ENCODE measurements at places on chromosomes 4 and X.
A peak's percentile ranks its signal among the peaks of the same experiment; 100 is the strongest.

GRCh38 chr4:95957054-95957453 lies 117.2 kb downstream of the PDHA2 start:
- DNase-seq, result no peak

DNA sequence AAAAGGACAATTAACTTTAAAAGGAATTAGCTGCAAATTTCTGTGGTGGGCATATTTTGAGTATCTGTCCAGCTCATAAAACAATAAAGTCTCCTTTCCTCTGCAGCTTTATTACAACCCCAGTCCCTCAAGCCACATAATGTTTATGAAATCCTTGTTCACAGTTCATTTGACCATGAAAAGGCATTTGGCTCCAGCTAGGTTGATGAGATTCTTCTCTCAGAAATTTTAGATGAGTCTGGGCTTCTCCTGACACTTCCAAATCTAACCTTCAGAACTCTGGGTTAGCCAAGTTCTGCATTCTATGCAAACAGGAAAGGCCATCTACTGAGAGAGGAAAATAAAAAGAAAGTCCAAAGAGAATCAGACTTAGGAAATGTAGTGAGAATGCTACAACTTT lies 156.8 kb downstream of the GRXCR1 start:
- no peak for DNase-seq

- no peak for DNase-seq
Observed at GRCh38 chr4:59983852-59984251, 1216.3 kb upstream of the ADGRL3 start.

GRCh38 chr4:114310296-114310925 lies 288.2 kb upstream of the UGT8 start:
- DNase-seq, result no peak

DNA sequence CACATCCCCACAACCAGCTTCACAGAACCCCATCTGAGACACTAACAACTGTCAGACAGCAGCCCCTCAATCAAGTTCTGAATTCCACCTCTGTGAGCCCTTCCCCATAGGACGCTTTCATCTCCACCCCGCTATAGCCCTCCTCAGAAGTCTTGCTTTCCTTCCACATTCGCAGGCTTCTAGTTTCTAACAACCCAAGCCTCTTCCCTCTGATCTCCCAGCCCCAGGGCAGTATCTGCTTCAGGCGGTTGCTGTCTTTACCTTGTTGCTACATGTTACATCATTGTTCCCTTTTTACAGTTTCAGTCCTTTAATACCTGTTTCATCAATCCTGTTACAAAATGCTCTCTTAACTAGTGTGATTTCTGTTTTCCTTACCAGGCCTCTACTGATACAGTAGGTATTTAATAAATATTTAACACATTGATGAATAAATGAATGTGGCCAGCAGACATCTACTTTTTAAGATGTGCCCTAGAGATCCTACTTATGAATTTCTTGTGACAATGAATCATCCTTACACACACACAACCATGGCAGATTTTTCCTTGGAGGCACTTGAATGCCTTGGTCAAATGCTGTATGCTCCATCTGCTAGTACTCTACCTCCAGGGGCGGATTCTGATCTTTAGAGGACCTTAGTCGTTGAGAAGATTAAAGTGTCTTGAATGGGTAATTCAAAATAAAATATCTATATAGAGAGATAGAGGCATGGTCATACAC lies 164.7 kb upstream of the SLIT2 start:
- no peak for DNase-seq

GRCh38 chrX:139720136-139720535 lies 12.2 kb upstream of the MCF2 start:
- DNase-seq, result no peak

DNA sequence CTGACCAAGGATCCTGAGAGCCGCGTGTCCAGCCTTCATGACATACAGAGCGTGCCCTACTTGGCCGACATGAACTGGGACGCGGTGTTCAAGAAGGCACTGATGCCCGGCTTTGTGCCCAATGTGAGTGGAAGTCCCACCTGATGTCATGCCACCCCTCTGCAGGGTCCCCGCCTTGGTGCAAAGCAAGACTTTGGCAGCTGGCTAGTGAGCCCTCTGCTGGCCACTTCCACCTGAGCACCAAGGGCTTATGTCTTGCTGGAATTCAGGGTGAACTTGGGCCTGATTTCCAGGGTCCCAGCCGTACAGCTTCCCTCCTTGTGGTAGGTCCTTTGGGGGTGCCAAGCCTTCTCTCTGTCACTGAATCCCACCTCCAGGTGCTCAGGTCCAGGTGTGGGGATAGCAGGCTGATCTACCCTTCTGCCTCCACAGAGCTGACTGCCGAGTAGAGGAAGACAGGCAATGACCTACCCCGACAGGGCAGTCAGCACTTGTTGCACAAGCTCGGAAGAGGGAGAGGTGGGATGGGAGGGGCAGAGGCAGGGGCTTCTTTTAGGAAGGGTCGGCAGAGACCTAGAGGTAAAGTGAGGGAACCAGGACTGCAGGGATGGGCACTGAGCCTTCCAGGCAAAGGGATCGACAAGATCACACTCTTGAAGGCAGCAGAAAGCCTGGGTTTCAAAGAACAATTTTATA lies 248.1 kb downstream of the EVC2 start:
- peak; percentile 18 for DNase-seq

GRCh38 chr4:7691982-7692381 lies 247.7 kb downstream of the AFAP1 start:
- no peak for DNase-seq

DNA sequence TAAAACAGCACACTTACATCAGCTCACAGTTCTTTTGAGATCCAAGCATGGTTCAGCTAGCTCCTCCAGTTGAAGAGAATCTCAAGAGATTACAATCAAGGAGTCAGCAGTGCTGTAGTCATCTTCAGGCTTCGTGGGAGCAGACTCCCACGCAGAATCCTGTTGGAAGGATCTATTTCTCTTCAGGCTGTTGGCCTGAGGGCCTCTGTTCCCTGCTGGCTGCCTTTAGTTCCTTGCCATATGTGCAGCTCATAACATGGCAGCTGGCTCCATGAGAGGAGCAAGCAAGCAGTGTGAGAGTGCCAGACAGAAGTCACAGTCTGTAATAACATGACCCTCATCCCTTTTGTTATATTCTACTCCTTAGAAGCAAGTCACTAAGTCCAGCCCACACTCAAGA lies 168.6 kb downstream of the COX18 start:
- DNase-seq, result no peak

DNA sequence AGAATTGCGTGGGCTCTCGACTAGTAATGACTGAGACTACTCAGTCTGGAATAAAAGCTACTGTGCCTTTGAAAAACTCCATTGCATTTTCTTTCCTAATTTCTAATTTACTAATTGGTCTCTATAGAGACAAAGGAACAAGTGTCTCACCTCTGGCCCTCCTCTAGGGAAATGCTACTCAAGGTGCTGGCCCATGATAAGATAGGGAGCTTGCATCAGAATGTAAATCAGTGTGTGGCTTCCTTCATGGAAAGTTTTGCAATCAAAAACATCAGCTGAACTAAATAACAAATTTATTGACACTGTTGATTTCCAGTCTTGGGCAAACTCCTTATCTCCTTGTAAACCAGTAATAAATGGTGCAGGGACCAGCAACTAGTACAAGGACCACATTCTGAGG lies 81.8 kb downstream of the SRPX start:
- DNase-seq, result no peak

- no peak for DNase-seq
Observed at GRCh38 chr4:109275066-109275745, 27.3 kb downstream of the COL25A1 start.

DNA sequence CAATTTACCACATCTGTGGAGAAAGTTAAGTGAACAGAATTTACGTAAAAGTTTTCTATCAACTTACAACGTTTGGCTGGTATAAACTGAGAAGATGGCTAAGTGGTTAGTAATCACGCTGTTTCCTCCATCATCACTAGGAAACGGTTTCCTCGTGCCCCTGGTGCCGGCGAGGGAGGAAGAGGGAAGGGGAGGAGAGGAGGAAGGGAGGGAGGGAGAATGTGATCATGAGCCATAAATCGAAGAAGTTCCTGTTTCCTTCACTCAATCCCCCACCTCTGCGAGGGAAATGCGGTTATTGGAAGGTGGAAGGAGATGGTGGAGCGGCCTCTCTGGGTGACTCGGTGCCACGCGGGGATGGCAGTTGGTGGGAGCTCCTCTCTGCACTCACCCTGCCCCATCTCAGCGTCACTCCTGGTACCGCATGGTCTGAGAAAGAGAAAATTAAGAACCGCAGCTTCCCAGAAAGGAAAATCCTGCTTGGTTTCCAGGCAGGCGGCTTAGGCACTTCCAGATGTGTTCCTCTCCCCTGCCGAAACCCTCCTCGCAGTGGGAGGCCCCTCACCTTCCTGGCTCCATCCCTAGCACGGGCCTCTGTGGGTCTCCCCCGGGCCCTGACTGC lies 216.8 kb downstream of the AFAP1 start:
- no peak for DNase-seq

DNA sequence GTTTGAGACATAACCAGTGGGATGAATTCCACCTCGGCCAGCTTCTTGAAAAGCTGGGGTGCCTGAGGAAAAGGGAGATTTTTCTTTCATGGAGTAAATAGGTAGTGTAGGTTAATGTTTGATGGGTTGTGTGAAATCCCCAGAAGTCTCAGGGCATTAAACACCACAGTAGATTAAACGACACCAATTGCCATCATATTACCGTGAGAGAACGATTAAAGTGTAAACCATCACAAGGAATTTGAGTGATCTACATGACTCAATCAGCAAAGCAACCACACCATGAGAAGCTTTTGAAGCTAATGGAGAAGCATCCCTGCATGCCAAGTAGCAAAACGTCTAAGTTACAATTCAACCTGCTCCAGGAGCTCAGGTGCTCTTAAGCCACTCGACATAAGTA lies 322.5 kb upstream of the GATB start:
- DNase-seq, result no peak

DNA sequence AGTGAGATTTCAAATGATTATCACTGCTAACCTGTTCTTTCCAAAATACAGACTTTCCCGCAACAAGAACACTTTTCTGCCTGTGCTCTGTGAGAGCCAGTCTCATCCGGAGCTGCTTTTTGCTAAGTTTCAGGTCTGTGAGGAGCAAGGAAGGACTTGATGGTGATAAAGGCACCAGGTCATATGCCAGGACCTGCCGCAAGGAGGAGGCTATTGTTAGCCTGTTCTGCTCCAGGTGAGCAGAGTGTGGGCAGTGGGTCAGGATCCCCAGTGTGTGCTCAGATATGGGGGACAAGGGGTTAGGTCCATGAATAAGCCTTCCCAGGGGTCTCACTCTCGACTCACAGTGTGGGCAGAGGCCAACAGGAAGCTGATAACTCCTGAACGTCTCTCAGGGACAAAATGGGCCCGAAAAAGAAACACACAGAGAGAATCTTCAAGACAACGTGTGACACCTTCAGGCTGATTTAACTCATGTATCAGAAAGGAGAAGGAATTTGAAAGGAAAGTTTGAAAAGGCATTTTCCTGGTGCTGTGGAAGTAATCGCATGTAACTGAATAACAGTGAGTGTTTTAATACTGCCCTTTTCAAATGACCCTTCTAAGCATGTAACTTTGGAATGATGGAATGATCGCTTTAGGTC lies 57.7 kb upstream of the PDLIM3 start:
- DNase-seq, result no peak

- no peak for DNase-seq
Observed at GRCh38 chrX:38458071-38458470, 103.3 kb upstream of the TSPAN7 start.

DNA sequence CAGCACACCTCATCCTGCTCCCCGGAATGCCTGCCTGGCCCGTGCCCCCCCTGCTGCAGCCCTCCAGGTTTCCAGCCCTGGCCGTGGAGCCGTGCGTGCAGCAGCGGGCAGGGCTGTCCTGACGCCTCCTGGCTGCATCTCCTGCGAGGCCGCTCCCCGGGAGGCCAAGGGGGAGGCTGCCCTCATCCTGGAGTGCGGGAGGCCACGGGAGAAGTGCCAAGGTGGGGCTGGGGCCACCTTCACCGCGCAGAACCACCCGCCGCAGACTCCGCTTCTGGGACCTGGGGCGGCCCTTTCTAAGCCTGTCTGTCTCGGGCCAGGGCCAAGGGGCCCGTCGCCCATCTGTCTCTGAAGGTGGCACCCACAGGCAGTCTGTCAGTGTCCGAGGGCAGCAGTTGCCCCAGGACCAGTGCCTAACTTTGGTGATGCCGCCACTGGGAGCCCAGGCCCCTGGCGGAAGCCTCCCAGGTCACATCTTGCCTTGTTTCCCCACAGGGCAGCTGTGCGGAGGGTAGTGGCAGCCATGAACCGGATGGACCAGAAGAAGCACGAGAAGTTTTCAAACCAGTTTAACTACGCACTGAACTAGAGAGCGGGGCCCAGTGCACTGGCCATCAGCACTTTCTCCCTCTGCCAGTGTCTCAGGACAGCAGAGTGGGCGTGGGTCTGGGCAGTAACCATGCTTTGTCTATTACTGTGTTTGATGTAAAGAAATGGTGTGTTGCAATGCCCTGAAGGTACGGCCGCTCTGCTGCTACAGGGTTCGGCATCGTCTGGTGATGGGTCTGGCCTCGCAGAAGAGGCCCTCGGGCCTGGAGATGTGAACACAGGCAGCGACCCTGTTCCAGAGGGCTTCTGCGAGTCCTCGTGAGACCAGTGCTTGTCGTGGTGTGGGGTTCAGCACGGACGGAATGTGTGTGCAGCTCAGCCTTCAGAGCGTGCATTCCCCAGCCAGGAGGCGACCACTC lies 20.6 kb downstream of the NKX1-1 start:
- no peak for DNase-seq

- DNase-seq, result no peak
Observed at GRCh38 chrX:119094819-119095218, 22.0 kb downstream of the CT47C1 start.

GRCh38 chr4:124386648-124387047 lies 325.9 kb downstream of the ANKRD50 start:
- DNase-seq, result no peak

DNA sequence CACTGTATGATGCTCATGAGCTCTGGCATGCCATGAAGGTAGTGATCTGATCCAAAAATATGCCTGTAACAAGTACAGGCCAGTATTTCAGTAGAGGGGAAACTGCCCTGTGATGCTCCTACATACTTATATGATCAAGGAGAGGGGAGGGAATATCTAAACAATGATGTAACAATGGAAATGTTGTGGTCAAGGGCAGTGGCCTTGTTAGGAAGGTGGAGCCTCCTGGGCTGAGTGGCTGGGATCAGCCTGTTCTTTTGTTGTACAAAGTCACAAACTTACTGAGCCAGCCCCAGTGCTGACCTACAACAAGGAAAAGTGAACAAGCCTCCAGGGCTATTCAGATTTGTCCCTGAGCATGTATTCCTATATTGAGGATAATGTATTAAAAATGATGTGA lies 70.3 kb downstream of the ANXA10 start:
- DNase-seq, result no peak

DNA sequence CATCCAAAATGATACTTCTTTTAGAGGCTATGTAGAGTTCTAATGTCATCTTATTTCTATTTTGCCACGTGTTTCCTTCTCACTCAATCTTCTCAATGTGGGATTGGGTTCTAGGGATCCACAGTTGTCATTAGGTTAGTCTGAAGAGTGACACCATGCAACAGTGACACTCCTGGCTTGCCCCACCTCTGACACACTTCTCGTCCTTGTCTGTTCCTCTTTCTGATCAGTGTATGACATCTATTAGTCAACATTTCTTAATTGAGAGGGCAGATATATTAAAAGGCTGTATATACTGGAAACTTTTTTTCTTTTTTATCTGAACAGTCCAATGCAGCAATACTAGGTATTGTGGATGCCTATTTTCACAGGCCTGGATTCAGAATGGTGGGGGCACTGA lies 67.6 kb upstream of the GYPA start:
- no peak for DNase-seq

- DNase-seq, result no peak
Observed at GRCh38 chr4:21387683-21388082, 560.9 kb downstream of the KCNIP4 start.

All from GM20000 (cell line).